Stimulated activated CD4-positive, alpha-beta T cell treated with anti-CD3 and anti-CD28 coated beads, Interleukin-15, amount 100 ng/mL, for 1 hour (primary cell): ENCODE measurements at places on chromosomes 16 and 17.

GRCh38 chr17:44222112-44222869 is 2.8 kb upstream of the UBTF start:
- DNase-seq = no peak

- DNase-seq = no peak
Observed at GRCh38 chr17:82867763-82868325, 28.0 kb upstream of the ZNF750 start.

DNA sequence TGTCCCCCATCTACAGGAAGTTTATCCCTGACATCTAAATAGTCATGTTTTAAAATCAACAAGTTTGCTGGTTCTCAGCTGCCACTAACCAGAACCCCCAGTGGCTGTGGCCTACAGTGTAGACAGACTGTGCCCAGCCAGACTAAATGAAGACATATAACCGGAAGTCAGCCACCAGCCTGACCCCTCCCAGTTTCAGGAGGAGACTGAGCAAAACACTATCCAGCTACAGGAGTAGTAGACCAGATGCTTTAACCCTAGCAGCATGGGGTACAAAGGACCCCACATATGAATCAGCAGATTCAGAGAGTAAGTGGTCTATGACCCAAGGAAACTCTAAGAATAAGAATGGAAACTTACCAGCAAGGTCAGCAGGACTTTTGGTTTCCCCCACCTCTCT is 83.4 kb downstream of the HIC1 start:
- DNase-seq = no peak

DNA sequence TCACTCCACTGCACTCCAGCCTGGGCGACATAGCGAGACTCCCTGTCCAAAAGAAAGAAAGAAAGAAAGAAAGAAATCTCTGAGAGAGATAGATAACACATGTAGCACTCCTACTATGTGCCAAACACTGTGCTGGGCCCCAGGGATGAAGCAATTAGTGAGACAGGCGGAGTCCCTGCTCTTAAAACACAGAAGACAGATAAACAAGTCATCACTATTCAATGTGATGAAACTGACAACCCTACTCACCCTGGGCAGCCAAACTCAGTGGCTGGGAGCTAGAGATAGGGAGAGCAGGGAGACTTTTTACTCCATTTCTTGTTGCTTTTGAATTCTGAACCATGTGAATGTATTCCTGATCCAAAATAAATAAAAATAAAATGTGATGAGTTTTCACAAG is 35.2 kb upstream of the GOSR2 start:
- DNase-seq = no peak

DNA sequence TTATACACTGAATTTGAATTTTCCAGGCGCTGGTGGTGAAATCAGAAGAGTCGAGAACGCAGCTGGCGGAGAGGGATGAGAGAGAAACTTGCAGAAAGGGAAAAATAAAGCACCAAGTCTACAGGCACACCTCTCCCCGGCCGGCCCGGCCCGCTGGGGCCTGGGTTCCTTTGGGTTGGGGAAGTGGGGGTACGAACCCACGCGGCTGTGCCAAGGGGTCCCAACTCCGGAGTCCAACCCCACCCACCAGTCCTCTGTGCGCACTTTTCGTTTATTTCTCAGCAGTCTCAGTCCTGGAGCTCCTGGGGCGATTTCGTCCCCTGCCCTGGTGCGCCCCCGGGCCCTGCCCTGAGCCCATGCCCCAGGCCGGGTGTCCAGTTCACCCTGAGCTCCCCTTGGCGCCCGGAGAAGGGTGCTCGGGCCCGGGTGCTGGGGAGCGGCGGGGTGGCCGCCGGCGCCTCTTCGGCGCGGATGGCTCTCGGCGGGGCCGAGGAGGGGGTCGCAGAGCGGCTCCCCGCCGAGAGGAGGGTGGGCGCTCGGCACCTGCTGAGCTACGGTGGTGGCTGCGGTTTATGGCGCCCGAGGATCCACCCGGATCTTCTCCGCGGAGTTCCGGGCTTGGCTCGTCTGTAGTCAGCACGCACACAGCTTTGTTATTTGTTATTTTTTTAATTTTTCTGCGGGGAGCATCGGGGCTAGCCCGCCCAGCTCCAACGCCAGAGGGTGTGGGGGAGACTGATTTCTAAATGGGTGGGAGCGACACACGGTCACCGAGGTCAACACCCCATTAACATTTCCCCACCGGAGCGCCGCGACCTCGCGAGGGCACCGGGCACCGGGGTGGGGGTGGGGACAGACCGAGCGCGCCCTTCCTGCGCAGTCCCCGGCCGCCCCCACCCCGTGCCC is 15.7 kb upstream of the CBX8 start:
- DNase-seq = no peak

DNA sequence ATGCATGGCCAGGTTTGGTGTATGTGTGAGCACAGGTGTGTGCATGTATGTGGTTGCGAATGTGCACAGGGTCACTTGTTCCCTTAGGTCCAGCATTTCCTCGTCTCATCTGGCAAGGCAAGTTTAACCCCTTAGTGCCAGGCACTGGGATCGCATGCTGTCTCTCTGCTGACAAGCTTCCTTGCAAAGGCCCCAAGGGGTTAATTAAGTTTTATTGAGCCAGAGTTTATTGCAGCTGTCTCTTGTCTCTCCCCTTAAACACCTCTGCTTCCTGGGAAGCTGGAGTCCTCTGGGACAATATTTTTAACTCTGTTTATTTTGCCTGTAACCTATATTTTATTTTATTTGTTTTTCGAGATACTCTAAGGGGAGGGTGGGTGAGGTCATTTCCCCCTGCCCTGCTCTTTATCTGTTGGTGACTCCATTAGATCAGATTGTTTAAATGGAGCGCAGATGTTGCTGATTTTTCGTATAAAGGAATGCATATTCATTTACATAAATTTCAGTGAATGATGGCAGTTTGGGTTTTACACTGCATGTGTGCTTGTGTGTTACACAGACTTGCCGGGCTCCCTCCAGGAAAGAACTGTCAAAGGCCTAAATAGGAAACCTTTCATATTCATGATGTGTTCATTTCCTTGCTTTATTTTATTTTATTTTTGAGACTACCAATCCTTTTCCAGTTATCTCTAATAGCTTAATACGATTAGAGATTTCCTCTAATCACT is 99.7 kb downstream of the CBLN1 start:
- DNase-seq = no peak

GRCh38 chr17:81926451-81927151 is 934 bp downstream of the MAFG start:
- DNase-seq = peak; percentile 36

DNA sequence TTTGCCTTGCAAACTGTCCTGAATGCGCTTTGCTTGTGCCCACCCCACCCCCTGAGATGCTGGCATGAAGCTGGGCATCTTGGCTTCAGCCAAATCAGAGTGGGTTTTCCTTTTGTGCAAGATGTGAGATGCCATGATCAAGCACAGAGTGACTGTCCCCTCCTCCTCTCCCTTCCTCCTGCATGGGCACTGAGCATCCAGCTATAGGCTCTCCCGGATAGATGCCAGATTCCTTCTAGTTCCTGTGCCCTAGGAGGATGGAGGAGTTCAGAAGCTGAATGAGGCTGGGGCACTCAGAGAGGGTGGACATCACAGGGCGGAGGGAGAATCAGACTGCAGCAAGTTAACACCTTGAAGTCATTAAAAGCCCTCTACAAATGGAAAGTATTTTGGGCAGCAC is 384.1 kb upstream of the CCL2 start:
- DNase-seq = no peak

- no peak for DNase-seq
Observed at GRCh38 chr17:10192461-10192860, 5.9 kb downstream of the GAS7 start.

GRCh38 chr16:27373312-27373711 is 28.7 kb upstream of the IL21R start:
- DNase-seq = no peak

- DNase-seq = no peak
Observed at GRCh38 chr16:81164481-81164880, 68.3 kb upstream of the GCSH start.

DNA sequence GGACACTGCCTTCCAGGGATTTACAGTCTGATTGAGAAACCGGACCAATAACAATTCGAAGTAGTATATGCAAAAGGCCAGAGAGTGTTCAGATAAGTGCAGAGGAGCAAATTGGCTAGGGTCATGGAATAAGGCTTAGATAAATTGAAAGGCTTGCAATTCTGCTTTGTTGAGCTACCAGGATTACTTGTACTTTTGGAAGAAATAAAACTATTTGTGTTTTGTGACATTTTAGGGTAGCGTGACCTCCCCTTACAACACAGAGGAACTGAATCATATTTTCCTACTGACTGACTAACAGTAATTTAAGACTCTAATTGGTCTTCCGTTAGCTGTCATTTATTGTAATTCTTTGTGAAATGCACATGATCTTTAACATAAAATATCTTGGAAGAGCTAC is 104.7 kb downstream of the PITPNC1 start:
- DNase-seq = no peak

DNA sequence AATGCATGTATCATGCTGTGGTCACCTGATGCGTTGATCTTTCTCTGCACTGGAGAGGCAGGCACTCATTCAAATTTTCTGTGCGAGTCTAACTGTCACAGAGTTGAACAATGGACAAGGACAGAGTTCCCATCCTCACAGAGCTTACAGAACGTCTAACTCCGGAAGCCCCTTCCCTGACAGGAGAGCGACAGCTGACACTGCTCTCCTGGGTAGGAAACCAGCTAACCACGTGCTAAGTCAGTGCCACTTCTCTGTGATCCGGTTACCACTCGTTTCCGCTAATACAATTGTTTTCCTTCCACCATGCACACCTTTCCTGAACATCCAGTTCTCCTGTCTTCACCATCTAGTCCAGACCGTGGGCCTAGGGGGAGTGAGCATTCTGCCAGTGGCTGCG is 11.3 kb downstream of the KLHDC4 start:
- DNase-seq = no peak

GRCh38 chr16:78113258-78113657 is 13.8 kb downstream of the WWOX start:
- no peak for DNase-seq

GRCh38 chr17:4540224-4540651 is 14.9 kb downstream of the MYBBP1A start:
- DNase-seq = no peak

GRCh38 chr17:44314869-44315661 is 6.7 kb downstream of the RUNDC3A start:
- no peak for DNase-seq

DNA sequence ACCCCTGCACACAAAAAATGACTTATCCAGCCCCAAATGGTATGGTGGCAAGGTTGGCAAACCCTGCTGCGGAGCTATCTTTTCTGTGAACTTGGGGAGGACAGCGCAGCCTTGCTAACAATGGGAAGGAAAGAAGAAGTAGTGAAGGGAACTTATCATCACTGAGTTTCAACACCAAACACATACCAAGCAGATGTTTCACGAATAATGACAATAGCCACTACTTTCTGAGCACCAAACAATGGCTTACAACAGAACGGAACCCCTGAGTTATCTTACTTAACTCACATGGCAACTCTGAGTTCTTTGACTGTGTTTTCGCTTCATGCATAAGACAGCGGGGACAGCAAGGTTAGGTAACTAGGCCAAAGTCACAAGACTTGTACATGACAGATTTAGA is 148.9 kb downstream of the XYLT1 start:
- no peak for DNase-seq

GRCh38 chr17:7859028-7859427 is 1.2 kb downstream of the CYB5D1 start:
- no peak for DNase-seq

- no peak for DNase-seq
Observed at GRCh38 chr16:1580956-1581355, 30.9 kb downstream of the IFT140 start.

DNA sequence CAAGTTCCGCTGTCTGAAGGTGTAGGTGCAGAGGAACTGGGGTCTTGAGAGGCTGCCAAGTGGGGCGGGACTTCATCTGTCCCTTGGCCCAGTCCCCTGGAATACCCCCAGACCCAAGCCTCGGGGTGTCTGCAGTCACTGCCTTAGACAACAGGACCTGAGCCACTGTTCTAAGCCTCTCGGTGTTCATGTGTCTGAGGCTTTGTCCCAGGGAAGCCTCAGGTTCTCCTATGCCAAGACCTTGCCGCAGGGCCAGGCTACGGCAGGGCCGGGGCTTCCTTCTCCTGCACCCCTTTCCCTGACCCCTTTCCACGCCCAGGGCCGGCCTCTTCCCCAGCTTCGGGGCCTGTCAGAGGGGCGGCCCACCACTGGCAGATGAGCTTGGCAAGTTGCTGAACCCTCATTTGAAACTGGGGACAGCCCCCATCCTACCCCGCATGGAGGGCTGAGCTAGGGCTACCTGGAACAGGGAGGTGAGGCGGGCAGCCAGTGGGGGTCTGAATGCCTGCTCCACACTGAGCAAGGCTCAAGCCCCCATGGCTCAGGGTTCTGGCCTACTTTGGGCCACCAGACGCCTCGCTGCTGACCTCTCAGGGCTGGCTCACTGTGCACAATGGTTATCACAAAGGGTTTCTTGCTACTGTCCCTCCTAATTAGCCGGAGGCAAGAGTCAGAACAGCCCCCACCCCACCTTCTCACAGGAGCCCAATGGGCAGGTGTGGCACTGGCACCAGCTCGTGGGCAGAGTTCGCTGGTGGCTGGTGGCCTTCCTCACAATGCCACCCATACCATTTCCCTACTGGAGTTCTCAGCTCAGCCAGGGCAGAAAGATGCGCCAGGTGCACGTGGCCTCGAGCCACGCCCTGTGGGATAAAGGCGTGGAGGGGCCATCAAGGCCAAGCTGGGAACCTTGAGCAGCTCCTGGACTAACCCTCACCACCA is 7.1 kb downstream of the LITAFD start:
- DNase-seq = no peak

DNA sequence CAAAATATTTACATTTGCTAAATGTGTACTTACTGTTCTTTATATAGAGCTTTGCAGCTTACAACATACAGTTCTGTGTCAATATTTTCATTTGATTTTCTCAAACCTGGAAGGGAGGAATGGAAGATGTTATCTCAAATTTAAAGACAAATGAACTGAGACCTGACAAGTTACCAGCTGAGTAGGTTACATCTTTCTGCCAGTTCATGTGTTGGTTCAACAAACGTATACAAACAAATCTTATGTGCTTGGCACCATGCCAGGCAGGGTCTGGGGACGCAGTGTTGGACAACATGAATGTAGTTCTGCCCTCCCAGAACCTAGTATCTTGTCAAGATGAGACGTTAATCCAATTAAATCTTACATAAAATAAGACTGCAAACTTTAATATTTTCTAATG is 507.5 kb upstream of the HSBP1 start:
- DNase-seq = no peak

GRCh38 chr16:49528866-49529288 is 155.3 kb downstream of the C16orf78 start:
- DNase-seq = no peak

- no peak for DNase-seq
Observed at GRCh38 chr17:14310605-14311004, 9.7 kb downstream of the HS3ST3B1 start.
